ENCODE measurements at places on chromosomes 3 and 15. TPM values are rescaled to one million over a fixed set of nuclear protein-coding genes. Genes with fewer than 3 reads are reported as not detected.

- DNase-seq: peak; percentile 15
Measured at GRCh38 chr3:44114142-44114541, 127.5 kb upstream of the TOPAZ1 start.

DNA sequence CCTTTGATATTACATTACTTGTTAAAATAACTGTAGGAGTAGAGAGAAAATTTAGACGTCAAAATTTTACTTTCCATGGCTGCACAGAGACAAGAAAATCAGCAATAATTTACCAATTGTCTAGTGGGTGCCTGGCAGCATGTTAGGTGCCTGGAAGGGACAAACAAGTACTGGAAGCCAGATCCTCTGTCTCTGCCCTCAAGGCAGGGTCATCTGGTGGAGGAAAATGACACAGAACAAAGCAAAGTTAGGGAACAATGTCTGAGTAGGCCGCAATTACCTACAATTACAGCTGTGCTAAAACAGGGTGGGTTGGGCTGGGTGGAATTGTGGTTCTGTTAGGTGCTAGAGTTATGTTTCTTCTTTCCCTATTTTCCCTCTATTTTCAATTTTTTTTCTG is 7.4 kb downstream of the CCDC174 start:
- DNase-seq: no peak

DNA sequence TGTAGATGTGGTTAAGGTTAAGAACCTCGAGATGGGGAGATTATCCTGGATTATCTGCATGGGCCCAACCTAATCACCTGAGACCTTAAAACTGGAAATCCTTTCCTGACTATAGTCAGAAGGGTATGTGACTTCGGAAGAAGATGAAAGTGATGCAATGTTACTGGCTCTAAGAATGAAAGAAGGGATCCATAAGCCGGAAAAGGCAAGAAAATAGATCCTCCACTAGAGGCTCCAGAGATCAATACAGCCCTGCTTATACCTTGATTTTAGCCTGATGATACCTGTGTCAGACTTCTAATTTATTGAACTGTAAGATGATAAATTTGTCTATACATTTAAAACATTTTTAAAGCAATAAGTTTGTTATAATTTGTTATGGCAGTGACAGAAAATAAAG is 21.5 kb upstream of the GASK1A start:
- DNase-seq: peak; percentile 10

GRCh38 chr3:64975147-64975546 is 287.3 kb upstream of the ADAMTS9 start:
- DNase-seq: no peak

Gene FAM240A
- not detected for total RNA-seq

GRCh38 chr3:126364130-126364695 is 7.0 kb upstream of the KLF15 start:
- no peak for DNase-seq

Gene ANKRD63
- 1.4 TPM for total RNA-seq

GRCh38 chr3:128799653-128800052 is 73.7 kb downstream of the RAB7A start:
- DNase-seq: no peak

Gene MUSTN1
- total RNA-seq: 0.66 TPM

DNA sequence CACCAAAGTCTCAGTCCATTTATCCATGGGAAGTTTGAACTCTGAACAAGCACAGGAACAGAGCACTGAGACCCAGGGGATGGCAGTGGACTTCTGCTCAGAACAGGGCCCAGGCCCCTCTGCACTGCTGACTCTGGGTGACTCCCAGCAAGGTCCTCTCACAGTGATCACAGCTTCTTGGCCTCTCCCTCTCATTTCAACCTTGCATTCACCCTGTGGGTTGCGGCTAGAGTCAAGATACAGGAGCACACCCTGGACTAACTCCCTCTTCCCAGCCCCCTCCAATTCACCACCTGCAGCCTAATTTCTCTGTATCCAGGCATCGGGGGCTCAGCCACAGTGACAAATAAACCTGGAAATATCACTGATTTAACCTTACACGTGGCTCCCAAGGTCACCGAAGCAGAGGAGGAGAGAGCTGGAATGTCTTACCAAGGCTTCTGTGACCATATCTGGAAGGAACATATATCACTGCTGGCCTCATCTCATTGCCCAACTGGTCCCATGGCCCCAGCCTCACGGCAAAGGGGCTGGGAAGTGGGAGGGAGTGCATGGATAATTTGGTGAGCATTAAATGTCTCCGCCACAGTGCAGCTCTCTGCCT is 1.2 kb downstream of the RTP3 start:
- DNase-seq: no peak

Gene MELTF
- total RNA-seq: 46.8 TPM

Gene FANCD2OS
- not detected for total RNA-seq

Gene SST
- total RNA-seq: not detected

Gene MASP1
- total RNA-seq: 0.07 TPM

Gene FEZF2
- total RNA-seq: not detected

DNA sequence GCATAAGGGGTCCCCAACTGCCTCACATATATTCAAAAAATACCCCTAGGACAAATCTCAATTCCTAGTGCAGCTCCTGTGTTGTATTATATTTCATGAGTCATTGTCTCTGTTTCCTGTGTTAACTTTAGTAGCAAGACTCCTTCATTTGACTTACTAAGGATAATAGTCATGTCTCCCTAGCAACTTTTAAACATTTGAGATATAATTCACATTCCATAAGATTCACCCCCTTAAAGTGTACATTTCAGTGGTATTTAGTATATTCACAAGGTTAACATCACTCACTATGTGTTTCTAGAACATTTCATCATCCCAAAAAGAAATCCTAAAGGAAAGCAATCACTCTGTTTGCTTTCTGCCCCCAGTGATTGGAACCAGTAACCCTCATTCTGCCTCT is 121.3 kb upstream of the WNT7A start:
- DNase-seq: peak; percentile 64

GRCh38 chr15:86328658-86329057 is 249.0 kb downstream of the AGBL1 start:
- no peak for DNase-seq

- peak; percentile 60 for DNase-seq
Measured at GRCh38 chr3:152719264-152719663, 115.7 kb upstream of the P2RY1 start.

DNA sequence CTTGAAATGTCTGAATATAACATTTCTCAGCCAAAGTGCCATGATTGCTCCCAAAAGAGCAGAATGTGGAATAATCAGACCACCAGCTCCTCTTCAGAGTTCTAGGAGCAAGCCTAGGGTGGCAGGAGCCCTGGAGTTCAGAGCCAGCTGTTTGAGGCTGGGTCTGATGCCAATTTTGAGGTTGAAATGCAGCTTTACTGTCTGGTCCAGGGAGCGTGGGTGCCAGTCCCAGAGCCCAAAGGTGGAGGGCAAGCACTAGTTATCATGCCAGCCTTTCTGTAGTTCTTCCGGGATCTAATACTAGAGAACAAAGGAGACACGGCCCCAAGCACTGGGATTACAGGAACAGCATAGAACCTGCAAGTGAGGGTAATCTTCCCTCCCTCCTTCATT is 69.3 kb downstream of the TNFAIP8L3 start:
- DNase-seq: no peak

Gene RYR3
- total RNA-seq: not detected

Gene C3orf80
- 0.33 TPM for total RNA-seq

Gene ZNF385D
- total RNA-seq: 2.9 TPM

Gene COL6A6
- not detected for total RNA-seq

Gene USP3
- total RNA-seq: 27.3 TPM

DNA sequence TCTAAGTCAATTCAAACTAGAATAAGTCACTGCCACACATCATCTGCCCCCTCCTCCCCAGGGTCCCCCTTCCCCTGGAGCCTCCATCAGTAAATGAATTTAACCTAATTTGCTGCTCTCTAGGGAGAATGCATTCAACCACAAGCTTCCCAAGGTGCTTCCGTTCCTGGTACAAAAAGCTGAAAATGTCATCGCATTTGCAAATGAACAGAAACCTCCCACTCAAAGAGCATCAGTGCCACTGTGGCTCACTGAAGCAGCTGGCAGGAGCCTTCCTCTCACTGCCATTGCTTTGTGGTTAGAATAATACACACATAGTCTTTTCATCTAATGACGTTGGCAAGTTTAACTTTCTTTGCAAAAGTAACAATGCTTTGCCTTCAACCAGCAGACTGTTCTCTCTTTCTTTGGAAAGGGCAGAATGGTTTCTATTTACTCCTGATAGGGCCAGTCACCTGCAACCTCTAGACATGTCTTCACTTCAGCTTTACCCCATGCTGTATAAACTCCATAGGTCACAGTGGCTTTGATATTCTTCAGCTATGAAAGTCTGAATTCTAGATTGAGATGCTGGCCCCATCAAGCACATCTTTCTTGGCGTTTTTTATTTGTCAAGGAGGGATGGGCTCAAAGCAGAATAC is 238.1 kb downstream of the CPNE4 start:
- no peak for DNase-seq

DNA sequence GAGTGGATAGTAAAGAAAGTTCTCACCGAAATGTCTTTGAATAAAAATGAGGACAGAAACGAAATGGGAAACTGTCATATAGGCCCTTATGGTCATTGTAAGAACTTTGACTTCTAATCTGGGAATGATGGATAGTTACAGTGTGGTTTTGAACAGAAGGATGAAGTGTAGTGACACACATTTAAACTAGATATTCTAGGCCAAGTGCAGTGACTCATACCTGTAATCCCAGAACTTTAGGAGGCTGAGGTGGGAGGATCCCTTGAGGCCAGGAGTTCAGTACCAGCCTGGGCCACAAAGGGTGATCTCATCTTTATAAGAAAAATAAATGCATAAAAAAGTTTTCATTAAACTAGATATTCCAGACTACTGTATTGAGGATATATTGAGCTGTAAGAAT is 452.8 kb downstream of the ROBO1 start:
- no peak for DNase-seq

Gene SLC2A2
- total RNA-seq: not detected

All from PC-3 (cell line).